GM04504 (cell line): ENCODE measurements at places on chromosomes 2 and 18.
A peak's percentile ranks its signal among the peaks of the same experiment; 100 is the strongest.

DNA sequence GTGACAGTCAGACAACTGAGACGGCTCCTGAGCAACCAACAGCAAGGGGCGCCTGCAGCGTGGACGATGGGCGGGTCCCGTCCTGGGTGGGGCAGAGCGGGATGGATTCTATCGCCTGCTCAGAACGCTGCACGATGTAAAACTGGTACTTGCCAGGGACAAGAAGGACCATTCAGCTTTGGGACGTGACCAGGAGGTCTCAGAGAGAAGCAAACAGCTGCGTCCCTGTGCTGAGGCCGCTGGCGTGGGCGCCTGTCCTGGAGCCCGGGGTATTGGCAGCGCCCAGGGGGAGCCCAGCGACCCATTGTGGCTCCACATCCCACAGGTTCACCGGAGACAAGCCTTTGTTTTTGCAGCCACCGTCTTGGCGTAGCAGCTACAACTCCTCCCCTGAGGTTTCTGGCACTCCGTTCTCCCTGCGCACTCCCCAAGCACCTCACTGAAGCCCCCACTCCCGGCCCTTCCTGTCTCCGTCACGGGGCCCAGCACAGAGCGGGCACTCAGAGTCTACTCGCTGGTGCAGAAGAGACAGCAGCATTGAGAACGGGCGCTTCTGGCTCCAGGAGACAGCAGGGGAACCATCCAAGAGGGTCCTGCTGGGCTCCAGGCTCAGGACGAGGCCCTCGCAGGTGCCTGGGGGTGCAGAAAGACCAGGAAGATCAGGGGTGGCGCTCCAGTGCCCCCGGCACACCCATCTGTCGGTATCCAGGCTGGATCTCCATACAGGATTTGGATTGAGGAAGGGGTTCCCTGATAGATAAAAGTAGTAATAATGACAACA, 22.1 kb upstream of the KCNG2 start:
- no peak for DNase-seq

GRCh38 chr18:60552948-60553347, 180.4 kb upstream of the MC4R start:
- no peak for DNase-seq

- no peak for DNase-seq
These were observed 81.5 kb upstream of the CD226 start for GRCh38 chr18:70029163-70029562.

GRCh38 chr2:58762176-58762781, 521.2 kb upstream of the FANCL start:
- peak; percentile 28 for DNase-seq

DNA sequence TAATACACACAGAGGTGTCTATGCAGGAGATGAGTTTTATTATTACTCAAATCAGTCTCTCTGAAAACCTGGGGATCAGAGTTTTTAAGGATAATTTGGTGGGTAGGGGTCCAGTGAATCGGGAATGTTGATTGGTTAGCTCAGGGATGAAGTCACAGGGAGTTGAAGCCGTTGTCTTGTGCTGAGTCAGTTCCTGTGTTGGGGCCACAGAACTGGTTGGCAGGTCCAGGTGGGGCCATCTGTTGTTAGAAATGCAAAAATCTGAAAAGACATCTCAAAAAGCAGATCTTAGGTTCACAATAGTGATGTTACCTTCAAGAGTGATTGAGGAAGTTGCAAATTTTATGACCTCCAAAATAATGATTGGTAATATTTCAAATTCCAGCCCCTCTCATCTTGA, 86.9 kb downstream of the VSNL1 start:
- no peak for DNase-seq

GRCh38 chr18:12589448-12589847, 68.5 kb downstream of the SPIRE1 start:
- no peak for DNase-seq

GRCh38 chr2:197596766-197597165, 78.6 kb downstream of the RFTN2 start:
- DNase-seq: no peak

DNA sequence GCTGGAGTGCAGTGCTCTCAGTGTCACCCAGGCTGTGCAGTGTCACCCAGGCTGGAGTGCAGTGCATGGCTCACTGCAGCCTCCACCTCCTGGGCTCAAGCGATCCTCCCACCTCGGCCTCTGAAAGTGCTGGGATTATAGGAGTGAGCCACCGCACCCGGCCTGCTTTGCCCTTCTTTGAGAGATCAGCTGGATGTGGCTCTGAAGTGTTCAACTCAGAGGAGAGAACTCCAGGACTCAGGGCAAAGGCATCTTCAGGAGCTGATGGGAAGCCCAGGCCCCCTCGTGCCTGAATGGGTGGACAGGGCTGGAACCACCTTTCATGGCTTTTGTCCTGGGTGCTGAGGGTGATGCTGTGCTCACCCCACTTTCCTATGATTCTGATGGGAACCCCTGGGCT, 52.0 kb upstream of the HAAO start:
- DNase-seq: no peak

- DNase-seq: no peak
These were observed 3.7 kb upstream of the ACKR3 start for GRCh38 chr2:236565879-236566402.

- DNase-seq: no peak
These were observed 1578.2 kb downstream of the LRP1B start for GRCh38 chr2:140552634-140553033.

DNA sequence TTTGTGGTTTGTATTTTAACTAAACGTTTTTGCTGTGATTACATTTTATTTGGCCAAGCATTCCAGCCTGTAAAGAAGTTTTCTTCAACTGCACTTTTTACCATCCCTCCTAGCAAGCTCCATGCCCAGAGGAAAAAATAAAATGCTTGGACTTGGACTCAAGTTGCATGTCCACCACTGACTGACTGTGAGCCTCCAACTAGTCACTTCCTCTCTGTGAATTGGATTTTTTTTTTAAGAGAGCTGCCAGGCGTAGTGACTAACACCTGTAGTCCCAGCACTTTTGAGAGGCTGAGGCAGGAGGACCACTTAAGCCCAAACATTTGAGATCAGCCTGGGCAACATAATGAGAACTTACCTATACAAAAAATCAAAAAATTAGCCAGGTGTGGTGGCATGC, 1185.2 kb upstream of the PIK3C3 start:
- DNase-seq: no peak

- no peak for DNase-seq
These were observed 81.5 kb downstream of the STPG4 start for GRCh38 chr2:47073641-47074040.

GRCh38 chr2:127874378-127875269, 11.1 kb downstream of the AMMECR1L start:
- DNase-seq: no peak

DNA sequence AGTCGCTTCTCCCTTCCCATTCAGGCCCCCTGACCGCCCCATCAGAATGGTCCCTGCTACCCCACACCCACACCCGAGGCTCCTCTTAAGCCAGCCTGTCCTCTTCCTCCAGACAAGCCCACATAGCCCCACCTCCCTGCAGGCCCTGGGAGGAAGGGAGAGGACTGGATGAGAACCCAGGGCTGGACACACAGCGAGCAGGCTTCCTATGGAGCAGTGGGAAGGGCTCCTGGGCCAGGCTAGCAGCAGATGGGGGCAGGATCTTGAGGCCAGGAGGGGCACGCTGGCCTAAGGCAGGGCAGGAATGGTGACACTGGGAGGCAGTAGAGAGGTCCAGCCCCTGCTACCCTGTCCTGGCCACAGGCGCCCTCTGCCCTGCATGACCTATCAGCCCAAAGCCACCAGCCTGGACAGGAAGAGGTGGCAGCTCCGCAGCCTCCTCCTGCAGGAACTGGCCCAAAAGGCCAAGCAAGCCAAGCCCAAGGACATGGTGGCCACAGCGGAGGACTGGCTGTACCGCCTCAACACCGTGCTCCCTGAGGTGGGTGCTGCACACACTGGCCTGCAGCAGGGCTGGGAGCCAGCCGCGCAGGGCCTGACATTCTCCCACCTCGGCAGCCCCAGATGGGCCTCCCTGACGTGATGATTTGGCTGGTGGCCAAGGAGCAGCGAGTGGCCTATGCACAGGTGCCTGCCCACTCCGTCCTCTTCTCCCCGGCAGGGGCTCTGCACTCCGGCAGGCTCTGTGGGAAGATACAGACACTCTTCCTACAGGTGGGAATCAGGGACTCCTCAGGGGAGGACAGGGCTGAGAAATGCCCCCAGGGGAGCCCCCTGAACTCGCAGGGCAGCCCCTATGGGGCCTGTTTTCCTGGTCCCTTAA, 43.3 kb downstream of the FER1L5 start:
- DNase-seq: no peak

- no peak for DNase-seq
These were observed 33.6 kb downstream of the PTPRM start for GRCh38 chr18:7600528-7601245.

GRCh38 chr18:8724452-8724851, 19.1 kb downstream of the MTCL1 start:
- DNase-seq: no peak

GRCh38 chr18:22233266-22233665, 63.9 kb downstream of the GATA6 start:
- DNase-seq: no peak

GRCh38 chr2:82636402-82637020, 1822.6 kb downstream of the SUCLG1 start:
- DNase-seq: peak; percentile 12
